ENCODE measurements at places on chromosomes 3 and 15.

DNA sequence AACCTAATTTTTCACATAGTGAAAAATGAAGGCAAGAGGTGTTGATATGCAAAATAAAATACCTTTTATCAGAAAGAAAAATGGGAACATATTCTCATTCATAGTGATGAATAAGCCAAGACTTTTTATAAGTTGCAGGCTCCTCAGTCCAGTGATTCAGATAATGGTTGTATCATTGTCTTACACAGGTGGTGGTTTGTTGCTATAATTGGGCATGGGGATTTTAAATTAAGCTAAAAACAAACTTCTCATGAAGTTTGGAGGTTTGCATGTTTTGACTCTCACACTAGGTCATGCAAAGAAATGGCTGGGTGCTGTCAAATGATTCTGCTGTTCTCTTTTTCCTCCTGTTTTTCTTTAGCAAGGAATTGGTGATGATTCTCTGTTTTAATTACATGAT, 60.8 kb upstream of the SKIL start:
- no peak for DNase-seq

GRCh38 chr15:44500555-44500954, 36.4 kb upstream of the EIF3J start:
- no peak for DNase-seq

- peak; percentile 55 for DNase-seq
Observed at GRCh38 chr3:77190374-77190773, 150.5 kb downstream of the ROBO2 start.

DNA sequence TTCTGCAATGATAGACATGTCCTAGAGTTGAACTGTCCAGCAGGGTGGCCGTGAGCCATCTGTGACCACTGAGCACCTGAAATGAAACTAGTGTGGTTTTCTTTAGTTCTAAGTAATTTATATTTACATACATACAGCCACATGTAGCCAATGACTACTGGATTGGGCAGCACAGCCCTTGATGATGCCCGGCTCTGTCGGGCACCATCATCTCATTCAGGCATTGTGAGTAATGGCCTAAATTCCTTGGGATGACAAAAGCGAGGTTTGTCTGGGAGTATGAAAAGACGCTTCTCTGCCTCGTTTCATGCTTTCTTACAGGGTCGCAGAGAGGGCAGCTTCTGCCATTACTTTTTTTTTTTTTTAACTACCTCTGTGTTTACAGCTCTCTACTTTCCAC, 251.9 kb upstream of the HES1 start:
- no peak for DNase-seq

GRCh38 chr15:45790325-45790943, 155.6 kb downstream of the SQOR start:
- DNase-seq, result peak; percentile 56

All from OCI-M1 (cell line).